ENCODE measurements at places on chromosomes 5 and 9.

- DNase-seq, result no peak
These were observed 33.3 kb upstream of the FAM170A start for GRCh38 chr5:119596046-119596445.

- DNase-seq, result peak; percentile 87
These were observed 10.7 kb downstream of the IL4 start for GRCh38 chr5:132684491-132684890.

- peak; percentile 21 for DNase-seq
These were observed 12.0 kb downstream of the SAXO1 start for GRCh38 chr9:19020886-19021455.

DNA sequence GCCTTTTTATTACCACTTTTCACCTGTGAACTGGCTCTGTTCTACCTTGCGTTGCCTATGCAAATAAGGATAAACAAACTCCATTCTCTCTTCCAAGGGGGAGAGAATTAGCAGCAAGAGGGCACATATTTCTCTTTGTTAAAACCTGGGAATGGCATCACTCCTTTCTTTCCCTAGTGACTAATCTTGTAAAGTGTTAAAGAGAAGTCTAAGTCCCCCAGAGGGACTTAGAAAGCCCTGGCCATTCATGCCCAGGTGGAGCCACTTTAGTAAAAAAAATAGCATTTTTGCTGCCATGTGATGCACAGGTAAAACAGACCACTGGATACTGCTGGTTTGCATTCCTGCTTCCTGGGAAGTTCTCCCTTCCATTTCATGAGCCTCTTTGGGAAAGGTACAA lies 148.4 kb downstream of the MAN2A1 start:
- DNase-seq, result no peak

GRCh38 chr5:150079909-150080461 lies 6.4 kb downstream of the CSF1R start:
- DNase-seq, result no peak

- DNase-seq, result no peak
These were observed 248.7 kb upstream of the RGMB start for GRCh38 chr5:98524773-98525172.

DNA sequence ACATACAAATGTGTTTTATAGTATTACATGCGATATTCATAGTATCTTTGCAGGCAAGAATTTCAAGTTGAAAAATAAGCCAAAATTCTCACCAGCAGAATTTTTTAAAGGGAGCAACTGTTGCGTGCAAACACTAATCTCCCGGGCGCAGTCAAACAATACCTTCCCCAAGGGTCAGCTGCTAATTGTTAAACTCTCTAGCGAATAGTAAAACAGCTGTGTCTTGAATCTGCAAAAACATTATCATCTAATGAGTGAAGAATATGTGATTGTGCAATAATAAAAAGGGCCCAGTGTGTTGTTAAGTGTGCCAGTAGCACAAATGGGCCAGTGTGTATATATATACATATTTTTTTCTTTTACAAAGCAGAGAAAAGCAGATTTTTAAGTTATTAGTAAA lies 131.4 kb downstream of the CCDC192 start:
- no peak for DNase-seq

DNA sequence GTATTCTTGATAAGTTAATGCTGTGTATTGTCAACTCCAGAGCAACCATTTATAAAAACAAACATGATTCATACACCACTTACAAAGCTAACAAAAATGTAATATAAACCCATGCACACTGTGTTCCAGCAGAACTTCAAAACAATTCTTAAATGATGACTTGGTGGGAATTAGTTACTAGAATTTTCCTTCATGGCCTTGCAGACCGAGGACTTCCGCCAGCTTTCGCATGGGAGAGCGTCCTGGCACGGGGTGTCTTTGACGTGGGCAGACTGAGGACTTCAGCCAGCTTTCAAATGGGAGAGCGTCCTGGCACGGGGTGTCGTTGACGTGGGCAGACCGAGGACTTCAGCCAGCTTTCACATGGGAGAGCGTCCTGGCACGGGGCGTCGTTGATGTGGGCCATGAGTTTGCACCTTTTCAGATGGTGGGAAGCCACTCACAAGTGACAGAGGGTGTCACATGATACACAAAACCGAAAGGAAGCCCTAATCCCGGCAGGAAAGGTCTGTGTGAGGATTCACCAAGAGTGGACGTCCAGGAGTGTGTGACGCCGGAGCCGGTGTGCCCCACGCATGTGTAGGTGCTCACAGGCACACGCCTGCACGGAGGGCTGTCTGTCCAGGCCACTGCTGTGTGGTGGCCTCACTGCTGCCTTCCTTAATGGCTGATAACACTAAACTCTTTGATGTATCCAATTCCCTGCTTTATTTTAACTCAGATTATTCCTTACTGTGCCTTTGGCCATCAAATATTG lies 211.3 kb upstream of the IRX4 start:
- no peak for DNase-seq

DNA sequence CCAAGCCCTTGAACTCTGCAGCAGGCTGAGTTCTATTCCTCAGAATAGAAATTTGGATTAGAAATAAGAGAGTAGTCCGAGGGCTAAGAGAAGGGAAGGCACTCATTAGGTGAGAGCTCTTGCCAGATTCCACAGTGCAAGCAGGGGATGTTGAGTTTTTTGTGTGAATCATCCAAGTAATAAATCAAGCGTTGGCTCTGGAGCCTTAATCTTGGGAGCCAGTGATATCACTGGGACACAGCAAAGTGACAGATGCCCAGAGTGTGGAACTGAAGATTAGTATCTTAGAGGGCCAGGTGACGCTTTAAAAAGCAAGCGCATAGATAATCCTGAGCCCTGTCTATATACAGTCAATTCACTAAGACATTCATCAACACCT lies 60.3 kb downstream of the FOXD1 start:
- no peak for DNase-seq

DNA sequence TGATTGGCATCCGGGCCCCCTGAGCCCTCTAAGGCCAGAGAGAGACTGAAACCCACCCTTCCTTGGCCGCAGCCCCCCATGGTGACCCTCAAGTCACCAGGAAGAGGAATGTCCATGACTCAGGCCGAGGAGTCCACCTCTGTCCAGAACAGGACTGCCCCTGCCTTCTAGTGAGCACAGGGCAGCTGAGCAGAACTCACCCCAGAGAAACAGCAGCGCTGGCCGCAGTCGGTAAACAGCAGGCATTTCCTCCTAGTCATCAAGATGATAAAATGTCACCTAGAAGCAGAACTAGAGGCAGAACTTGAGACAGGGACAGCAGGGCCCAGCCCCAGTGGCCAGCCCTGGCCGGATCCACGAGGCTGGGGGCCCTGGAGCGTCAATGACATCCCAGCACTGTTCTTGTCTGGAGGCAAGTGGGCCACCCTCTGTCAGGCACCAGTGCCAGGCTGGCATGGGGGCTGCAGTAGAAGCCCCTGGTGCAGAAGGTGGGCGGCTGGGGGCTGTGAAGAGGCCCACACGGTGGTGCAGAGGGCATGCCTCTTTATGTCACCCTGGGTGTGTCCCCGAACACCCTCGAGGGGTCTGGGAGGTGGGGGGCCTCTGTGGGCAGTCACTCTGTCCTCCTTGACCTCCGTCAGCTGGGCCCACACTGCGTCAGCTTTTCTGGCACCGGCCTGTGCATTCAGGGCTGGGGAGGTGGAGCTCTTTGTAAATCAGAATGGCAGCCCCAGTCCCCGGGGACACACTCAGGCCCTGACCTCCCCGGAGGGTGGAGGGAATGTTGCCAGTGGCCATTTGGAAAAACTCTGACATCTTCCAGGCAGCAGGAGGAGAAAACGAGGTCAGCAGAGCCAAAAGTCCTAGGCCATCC lies 83.0 kb downstream of the NTNG2 start:
- DNase-seq, result no peak
